ENCODE measurements at places on chromosomes 4 and X.

GRCh38 chr4:94225449-94225848, 17.8 kb downstream of the SMARCAD1 start:
- no peak for DNase-seq

GRCh38 chrX:47815901-47816845, 20.5 kb upstream of the ZNF81 start:
- DNase-seq = no peak

- no peak for DNase-seq
Measured at GRCh38 chrX:38968344-38969216, 167.3 kb downstream of the MID1IP1 start.

DNA sequence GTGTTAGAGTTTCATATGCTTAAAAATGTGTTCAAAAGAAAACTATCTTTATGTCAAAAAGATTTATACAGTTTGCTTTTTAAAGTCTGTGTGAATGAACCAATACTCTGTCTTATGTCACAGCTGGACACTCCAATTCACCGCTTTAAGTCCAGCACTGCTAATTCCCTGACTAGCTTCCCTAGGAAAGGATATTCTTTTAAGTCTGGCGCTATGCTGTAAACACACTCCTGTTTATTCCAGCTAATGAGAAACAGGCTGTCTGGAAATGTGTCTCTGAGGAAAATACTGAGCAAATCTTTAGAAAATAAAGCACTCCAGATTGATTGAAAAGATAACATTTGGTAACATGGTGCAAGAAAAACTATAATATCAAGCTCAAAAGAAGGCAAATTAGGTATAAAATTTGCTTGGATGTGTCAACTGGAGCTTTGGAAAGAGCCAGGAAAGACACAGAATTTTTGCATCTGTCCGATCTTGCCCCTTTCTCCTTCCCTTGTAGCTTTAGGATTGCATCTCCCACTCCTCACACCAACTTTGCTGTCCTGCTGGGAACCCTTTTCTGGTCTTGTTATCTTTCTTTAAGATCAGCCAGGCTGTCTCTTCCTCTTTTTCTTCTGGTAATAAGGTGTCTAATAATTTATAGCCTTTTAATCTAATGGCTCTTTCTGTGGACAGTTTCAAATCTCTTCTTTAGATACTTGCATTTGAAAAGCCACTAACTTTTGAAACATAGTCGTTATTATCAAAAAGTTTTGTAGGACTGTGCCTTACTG, 40.9 kb upstream of the VEGFC start:
- DNase-seq = no peak
